ENCODE measurements at places on chromosomes 1 and 21.

GRCh38 chr1:179706339-179706941, 36.7 kb upstream of the FAM163A start:
- DNase-seq, result peak; percentile 65

DNA sequence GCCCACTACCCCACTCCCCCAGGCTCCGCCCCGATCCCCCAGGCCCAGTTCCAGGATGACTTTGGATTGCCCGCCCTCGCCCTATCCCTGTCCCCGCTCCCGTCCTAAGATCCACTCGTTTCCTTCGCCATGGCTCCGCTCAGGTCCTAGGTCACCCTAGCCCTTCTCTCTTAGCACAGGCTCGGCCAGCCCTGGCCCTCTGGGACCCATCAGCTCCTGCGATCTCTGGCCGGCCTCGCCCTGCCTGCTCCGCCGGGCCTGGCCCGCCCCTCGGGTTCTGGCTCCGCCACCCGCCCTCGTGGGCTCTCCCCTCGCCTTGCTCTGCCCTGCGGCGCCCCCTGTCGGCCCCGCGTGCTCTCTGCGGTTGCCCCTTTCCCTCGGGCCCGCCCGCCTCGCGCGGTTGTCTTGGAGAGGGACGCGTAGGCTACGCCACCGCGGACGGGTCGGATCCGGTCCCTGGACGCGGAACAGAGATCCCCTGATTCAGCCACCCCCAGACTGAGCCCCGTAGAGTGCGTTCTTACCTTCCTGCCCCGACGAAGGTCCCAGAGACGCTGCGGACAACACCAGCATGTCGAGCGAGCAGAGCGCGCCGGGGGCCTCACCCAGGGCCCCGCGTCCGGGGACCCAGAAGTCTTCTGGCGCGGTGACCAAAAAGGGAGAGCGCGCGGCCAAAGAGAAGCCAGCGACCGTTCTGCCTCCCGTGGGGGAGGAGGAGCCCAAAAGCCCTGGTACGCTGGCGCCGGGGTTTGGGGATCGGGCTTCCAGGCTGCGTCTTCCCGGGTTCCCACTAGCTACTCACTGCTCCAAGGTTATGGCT, at the start of gene LRRC71:
Gene LRRC71, plus strand, starts transcription at position 400 of the 820 bp plus-strand sequence. Its CDS starts 172 bp downstream, at position 572.
- peak; percentile 35 for DNase-seq

GRCh38 chr21:20207335-20207734, 790.9 kb upstream of the NCAM2 start:
- no peak for DNase-seq

GRCh38 chr1:83026745-83027144, 972.2 kb downstream of the TTLL7 start:
- DNase-seq, result no peak

DNA sequence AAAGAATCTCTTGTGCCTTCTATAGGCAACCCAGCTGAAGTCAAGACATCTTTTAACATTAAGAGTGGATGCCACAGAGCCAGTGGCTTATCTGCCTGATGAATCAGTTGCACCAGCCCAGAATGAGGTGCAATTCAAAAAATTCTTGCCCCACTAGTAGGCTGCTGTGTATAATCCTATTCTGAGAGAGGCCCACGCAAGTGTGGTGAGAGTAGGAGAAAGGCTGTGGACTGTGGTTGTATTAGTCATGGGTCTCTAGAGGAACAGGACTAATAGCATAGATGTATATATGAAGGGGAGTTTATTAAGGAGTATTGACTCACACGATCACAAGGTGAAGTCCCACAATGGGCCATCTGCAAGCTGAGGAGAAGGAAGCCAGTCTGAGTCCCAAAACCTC, 216.4 kb downstream of the LTN1 start:
- DNase-seq, result no peak

DNA sequence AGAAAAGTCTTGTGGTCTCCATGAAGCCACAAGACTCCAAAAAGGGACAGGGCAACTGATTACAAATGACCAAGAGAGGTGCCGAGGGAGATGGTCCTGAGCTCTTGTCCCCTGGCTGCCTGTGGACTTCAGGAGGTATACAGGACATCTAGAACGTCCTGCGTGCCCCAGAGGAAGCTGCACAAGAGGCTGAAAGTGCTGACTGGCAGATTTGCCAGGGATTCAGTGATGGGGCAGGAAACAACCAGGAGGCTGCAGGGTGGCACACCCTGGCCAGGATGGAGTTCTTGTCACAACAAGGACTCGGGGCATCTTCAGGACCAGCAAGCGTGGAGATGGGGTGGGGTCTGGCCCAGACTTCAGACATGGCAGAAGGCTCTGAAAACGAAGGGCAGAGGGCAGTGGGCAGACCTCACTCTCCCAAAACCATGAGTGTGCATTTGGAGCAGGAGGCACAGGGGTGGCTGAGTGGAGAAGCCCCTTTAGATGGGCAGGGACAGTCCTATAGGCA, 13.4 kb upstream of the PKP1 start:
- DNase-seq, result no peak

DNA sequence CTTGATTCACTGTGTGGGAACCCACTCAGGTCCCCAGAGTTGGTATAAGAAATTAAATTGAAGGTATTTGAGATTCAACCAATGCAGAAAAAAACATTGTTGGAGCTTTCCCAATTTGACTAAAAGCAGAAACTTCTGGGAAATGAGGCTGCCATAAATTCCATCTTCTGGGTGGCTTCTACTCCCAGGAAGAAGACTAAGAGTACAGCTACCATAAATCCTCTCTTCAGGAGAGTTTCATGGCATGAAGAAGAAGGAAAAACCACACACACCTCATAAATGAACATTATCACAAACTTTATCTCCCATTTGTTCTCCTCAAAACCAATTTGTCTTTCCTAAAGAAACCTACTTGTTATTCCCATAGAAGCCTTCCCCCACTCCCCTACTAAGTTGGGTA, 283.9 kb downstream of the DPYD start:
- no peak for DNase-seq

- no peak for DNase-seq
Measured at GRCh38 chr1:174997041-174997440, 2.7 kb upstream of the CACYBP start.

GRCh38 chr1:37042506-37042905, 8.2 kb upstream of the GRIK3 start:
- no peak for DNase-seq

GRCh38 chr1:22055463-22055862, 3.0 kb downstream of the CDC42 start:
- DNase-seq, result no peak

GRCh38 chr1:86155807-86156565, 586 bp downstream of the COL24A1 start:
- no peak for DNase-seq

GRCh38 chr1:198970916-198971315, 332.1 kb downstream of the PTPRC start:
- DNase-seq, result no peak

GRCh38 chr1:56477164-56478111, 101.9 kb downstream of the PLPP3 start:
- no peak for DNase-seq

DNA sequence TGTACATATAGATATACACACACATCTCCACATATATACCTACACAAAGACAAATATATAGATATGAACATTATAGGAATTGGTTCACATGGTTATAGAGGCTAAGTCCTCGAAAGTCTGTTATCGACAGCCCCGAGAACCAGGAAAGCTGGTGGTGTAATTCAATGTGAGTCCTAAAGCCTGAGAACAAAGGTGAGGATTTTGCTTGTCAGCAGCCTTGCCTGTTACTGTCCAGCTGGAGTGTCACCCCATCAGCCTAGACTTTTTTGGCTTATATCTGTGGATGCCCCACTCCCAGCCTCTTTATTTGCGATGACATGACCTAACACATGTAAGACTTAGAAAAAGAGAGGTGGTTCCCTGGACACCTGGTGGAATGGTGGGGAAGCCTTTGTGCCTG, 97.0 kb downstream of the GIPC2 start:
- DNase-seq, result no peak

- no peak for DNase-seq
Measured at GRCh38 chr1:39957299-39958015, 2.5 kb downstream of the MFSD2A start.

DNA sequence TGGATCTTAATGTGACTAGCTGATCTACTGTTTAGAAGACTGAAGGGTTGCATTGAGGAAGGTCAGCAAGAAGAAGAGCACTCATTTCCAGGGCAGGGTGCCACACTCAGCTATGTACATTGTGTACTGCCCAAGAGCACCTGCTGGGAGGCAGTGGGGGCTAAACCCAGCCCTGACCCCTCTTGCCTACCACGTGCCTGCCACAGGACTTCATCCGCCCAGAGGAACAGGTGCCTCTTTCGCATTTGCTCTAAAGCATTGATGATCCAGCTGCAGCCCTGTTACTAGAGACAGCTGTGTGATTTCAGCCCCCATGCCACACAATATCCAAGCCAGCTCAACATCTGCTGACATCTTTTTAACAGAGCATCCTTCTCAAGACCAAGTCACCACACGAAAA, 341.8 kb downstream of the LMX1A start:
- no peak for DNase-seq

GRCh38 chr1:115222616-115223402, 115.2 kb downstream of the NGF start:
- no peak for DNase-seq

GRCh38 chr21:27759091-27759659, 792.3 kb upstream of the ADAMTS5 start:
- DNase-seq, result no peak

DNA sequence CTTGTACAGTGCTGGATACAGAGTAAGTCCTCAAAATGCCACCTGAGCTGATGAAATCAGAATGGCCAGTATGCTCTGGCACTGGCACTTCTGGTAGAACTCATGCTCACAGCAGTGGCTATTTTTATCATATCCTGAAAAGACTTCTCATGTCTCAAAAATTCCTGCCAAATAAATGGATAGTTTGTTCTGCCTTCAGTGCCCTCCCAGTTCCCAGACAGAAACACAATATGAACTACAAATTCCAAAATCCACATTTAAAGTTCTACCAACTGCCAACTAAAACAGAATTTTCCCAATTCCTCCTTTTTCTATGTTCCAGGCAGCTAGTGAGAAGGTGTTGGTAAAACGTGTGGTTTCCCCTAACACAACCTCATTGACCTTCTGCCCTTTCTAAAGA, 51.4 kb upstream of the RGS1 start:
- no peak for DNase-seq

- DNase-seq, result no peak
Measured at GRCh38 chr21:41536076-41536826, 28.3 kb upstream of the TMPRSS2 start.

GRCh38 chr1:181112071-181112929, 23.8 kb downstream of the IER5 start:
- no peak for DNase-seq

- no peak for DNase-seq
Measured at GRCh38 chr1:192227330-192227729, 69.1 kb downstream of the RGS18 start.

Measured in CD4-positive, alpha-beta T cell treated with Interleukin-2 at 100 ng/mL for 4 hours (primary cell).